ENCODE measurements at places on chromosomes 7 and 10.

DNA sequence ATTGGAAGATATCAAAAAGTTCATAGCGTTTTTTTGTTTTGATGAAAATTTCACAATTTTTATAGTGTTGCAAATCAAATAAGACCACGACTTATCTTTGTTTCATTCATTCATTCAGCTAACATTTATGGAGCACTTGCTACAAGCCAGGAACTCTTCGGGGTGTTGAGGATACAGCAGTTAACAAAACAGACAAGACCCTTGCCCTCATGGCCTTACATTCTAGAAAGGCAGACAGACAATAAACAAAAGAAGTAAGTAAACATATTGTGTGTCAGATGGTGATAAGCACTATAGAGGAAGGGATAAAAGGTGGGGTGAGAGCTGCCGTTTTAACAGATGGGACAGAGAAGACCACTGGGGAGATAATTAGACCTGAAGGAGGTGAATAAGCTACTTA lies 41.6 kb upstream of the GSAP start:
- no peak for DNase-seq

GRCh38 chr10:114291516-114291915 lies 52.5 kb downstream of the VWA2 start:
- DNase-seq: no peak

DNA sequence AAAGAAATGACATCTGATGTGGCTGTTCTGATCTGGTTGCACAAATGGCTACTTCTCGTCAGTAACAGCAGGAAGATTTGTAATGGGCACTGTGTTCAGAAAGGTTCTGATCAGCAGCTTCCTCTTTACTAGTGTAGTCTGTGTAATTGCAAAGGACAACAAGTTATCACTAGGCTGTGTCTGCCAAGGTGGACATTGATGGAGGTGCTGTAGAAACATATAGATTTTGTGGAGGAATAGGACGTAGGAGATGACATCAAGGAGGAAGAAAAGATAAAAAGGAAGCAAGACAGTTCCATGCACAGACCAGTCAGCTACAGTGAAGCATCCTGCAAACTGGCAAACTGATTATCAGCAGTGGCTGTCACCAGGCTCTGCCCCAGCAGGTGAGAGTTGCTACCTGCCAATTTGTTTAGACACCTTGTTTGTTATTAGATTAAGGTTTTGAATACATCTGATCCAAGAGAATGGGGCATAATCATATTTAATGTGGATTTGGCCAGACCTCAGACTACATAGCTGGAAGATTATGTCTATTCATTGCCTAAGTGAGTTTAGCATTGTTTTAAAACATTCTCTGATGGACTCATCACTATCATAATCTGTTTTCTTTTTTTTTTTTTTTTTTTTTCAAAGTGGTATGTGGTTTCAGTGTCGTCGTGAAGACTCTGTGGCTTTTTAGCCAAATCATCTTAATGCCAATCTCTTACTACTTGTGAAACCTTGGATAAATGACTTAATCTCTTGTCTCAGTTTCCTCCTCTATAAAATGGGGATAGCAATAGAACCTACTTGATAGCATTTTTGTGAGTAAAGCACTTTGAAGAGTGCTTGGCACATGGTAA lies 417.9 kb upstream of the LRGUK start:
- DNase-seq: no peak

DNA sequence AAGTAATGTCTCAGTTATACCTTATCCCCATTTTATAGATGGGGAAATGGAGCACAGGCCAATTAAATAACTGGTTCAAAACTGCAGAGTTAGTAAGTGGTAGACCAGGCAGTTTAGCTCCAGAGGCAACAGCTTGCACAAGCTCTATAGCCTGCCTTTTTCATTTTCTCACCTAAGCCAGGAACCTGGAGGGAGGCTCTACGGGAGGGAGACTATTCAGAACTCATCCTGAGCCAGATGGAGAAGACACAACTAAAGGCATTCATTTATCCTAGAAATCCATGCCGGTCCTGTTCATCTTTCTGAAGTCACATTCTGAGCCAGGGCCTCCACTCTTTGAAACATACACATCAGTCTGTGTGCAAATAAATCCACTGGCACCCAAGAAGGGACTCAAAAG lies 103.2 kb downstream of the CALN1 start:
- no peak for DNase-seq

DNA sequence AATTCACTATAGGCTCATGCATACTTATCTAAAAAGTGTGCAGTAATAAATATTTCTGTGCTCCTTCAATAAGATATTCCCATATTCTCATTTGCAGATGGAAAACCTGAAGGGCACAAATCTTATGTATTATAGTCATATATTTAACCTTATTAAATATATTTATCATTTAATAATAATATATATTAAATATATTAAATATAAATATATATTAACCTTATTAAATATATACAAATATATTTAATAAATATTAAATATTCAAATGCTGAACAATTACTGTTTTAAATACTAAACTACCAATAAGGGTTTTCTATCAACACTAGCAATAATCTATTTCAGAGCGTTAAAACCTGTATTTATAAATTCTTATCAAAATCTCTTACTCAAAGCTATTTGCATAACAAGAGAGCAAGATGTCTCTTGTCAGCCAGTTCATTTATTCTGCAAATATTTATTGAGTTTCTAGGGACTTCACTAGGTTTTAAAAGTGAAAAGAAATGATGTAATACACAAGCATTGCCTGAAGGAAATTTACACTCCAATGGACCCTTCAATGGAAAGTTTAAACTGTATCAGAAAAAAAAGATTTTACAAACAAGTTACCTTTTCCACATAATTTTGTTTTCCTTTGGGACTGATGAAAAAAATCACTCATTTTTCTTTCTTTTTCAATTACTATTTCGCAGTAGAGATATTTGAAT lies 159.2 kb downstream of the AGMO start:
- DNase-seq: no peak

DNA sequence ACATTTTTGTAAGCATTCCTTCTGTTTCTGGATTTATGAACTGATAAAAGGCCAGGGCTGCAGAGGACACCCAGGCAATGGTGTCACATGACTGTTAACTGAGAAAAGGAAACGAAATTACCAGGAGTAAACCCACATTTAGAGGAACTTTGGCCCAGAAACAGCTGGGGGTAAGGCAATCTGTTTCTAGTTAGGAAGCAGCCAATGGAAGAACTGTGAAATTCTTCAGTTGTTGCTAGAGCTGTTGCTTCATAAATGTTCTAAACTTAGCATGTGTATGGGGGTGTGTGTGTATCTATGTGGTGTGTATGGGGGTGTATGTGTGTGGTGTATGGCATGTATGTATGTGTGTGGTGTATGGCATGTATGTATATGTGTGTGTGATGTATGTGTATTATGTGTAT lies 11.8 kb upstream of the PDCD4 start:
- no peak for DNase-seq

DNA sequence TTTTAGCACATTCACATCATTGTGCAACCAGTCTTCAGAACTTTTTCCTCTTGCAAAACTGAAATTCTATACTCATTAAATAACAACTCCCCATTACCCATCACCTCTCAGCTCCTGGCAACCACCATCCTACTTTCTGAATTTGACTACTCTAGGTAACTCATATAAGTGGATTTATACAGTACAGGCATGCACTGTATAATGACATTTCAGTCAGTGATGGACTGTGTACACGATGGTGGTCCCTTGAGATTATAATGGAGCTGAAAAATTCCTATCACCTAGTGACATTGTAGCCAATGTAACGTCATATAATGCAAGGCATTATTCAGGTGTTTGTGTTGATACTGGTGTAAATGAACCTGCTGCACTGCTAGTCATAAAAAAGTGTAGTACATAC lies 60.1 kb downstream of the BTRC start:
- DNase-seq: no peak

DNA sequence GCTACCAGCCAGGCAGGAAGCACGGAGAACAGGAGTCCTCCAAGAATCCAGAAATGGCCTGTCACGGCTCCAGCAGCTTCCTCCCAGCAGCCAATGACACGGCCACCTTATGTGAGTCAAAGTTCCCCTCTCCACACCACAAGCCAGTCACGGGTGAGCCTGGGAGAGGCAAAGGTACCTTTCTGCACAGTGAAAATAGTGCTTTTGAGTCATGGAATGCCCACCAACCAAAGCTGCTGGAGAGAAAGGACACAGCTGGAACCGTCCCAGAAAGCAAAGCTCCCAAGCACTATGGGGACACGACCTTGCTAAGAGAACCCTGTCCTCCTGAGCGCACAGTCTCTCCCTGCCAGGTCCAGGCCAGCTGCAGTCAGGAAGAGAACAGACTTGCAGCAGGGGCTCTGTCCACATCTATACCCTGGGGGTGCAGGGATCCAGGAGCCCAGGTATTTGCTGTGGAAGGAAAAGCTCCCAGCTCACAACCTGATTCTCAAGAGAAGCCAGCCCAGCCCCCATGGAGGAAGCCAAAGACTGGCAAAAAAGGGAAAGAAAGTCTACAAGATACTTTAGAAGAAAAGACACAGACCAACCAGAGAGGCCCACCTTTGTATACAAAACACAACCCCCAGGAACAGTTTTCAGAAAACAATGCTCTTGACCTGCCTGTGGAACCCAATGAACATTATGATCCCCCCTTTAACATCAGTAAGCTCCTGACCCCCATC lies 24.4 kb downstream of the C10orf71 start:
- no peak for DNase-seq

DNA sequence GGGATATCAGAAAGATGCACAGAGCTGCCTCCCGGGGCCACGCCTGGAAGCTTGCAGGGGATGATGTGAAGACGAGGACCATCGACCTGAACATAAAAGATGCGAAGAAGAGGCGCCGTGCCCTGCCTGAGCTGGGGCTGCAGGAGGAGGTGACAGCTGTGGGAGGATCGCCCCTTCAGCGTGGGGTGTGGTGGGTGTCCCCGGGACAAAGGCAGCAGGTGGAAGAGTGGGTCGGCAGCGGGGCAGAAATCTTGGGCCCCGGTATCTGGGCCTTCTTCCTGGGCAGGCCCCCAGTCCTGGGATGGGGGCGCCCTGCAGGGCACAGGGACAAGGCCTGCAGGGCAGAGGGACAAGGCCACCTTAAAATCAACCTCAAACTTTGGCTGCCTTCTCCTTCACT lies 134.9 kb downstream of the OR13A1 start:
- no peak for DNase-seq

- no peak for DNase-seq
Measured at GRCh38 chr7:2732959-2733584, 45.1 kb downstream of the AMZ1 start.

- no peak for DNase-seq
Measured at GRCh38 chr7:150511048-150511447, 3.6 kb upstream of the GIMAP7 start.

DNA sequence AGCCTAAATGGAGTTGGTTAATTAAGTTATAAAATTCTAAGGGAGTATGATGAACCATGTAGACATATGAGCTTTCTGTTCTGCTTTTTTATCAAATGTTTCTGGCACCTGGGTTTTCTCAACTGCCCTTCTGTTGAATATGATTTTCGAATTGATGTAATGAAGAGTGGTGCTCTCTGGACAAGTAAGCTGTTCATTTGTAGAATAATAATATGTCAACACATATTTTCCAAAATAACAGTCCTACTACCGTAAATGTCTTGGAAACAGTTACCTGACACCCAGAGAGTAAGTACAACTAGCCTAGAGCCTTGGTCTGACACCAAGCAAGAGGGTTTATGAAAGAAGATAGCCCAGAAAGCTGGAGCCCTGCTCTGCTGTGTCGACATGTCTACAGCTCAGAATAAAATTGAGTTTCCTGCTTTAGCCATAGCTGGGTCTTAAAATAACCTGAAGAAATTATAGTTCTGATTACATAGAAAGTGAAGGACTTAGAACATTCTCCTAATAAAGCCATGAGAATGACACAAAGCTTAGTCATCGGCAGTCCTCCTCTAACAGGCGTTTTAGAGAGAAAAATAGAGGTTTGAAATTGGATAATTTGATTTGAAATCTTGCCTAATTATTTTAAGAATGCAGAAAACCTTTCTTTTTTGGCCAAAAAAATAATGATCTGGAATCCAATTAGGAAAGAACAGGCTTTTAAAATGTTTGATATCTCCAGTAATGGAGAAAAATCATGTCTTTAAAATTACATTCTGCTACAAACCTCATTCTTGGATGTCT lies 25.1 kb downstream of the HDAC9 start:
- DNase-seq: no peak

DNA sequence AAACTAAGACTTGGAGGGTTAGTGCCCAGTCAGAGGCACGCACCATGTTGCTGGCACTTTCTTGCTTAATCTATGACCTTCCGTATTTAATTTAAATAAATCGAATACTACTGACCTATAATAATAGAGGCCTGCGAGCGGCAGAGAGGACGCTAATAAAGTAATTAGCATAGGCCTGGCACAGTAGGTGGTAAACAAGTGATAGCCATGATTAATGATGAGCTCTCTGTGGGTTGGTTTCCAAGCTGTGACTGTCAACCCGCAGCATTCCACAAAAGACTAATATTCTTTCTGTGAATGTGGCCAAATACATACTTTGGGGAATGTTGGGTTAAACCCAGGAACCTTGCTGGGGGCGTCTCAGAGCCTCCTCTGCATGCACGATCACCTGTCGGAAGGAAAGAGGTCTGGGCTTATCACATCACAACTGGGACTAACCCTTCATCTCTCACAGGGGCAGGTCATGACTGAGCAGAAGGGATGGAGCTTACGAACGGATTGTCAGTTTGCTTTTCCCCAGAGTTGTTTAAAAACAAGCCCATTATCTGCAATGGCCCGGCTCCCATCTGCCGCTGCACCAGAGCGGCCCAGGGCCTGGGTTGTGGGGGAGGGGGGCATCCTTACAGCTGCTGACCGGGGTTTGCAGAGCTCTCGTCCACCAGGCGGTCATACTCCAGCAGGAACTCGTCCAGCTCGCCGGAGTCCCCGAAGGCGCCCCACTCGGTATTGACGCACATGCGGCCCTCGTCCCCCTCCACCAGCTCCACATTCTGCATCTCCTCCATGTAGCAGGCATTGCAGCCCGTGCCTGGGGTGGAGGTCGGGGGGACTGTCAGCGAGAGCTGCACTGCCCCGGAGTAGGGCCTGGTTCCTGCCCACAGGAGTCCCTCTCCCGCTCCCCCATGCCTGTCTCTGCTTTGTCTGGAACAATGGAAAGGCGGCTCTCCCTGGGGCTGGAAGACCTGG lies 6.2 kb upstream of the MYL7 start:
- no peak for DNase-seq

GRCh38 chr10:29176845-29177832 lies 111.7 kb upstream of the LYZL1 start:
- no peak for DNase-seq

GRCh38 chr7:116984917-116985316 lies 31.6 kb downstream of the ST7 start:
- DNase-seq: no peak

All from stimulated activated CD8-positive, alpha-beta memory T cell treated with anti-CD3 and anti-CD28 coated beads, Interleukin-2, amount 100 ng/mL, for 1 hour (primary cell).